ENCODE measurements at places on chromosomes 2 and 18.

DNA sequence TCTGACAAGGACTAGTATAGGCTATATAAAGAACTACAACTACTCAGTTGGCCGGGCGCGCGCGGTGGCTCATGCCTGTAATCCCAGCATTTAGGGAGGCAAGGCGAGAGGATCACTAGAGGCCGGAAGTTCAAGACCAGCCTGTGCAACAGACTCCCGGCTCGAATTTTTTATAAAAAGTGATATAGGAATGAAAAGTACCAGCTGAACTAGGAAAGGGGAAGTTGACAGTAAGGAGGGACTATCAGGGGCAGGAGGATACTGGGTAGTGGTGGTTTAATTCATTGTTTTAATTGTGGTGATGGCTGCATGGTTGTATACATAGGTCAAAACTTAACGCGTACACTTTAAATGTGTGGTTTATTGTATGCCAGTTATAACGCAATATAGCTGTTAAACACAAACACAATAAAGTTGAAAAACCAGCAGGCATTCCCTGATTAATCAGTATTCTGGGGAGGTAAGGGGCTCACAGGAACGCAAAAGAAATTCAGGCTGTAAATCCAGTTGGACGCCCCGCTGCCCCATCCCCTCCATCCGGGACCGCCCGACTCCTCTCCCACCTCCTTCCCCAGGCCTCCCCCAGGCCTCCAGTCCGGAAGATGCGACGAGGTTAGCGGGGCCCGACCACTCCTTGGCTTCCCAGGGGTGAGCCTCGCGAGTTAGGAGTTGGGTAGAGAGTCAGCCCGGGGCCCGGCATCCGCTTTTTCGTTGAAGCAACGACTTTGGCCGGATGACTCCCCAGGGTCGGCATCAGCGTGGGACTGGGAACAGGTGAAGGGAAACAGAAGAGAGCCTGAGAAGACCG, 746 bp upstream of the POLR1B start:
- DNase-seq: peak; percentile 70

GRCh38 chr2:23703037-23703582, 223.8 kb downstream of the ATAD2B start:
- no peak for DNase-seq

GRCh38 chr2:190722061-190722759, 73.3 kb downstream of the NAB1 start:
- DNase-seq: no peak

DNA sequence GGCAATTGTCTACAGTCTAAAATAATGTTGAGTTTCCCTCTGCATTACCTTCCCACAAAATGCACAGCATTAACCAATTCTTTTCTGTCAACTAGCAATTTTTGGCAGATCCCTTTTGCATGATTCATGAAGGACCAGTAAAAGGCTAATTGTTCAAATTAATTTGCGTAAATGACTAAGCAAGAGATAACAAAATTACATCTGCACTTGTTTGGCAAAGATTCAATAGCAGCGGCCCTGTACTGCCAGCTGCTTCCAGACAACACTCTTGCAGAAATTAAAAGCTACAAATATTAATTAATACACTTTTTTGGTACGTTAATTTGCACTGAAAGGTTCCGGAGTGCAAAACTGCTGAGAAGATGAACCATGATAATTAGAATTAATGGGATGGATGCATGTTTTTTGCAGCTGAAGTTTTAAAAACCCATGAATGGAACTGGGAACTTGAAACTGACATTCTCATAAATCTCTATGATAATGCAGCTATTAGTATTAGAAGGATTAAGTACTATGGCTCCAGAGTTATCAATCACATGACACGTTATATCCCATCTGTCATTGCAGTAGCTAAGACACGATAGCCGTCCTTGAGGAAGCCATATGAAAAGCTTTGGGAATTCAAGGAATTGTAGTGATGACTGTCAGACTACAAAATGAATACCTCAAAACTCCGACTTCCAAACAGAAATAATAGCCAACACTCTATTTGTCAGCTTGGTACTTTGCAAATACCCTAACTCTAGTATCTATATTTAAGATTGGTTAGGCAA, 1268.3 kb upstream of the ACVR2A start:
- DNase-seq: no peak

- DNase-seq: no peak
These were observed 176.5 kb downstream of the FAM210A start for GRCh38 chr18:13549880-13550232.

- no peak for DNase-seq
These were observed 4.6 kb upstream of the UGP2 start for GRCh38 chr2:63837036-63837594.

- no peak for DNase-seq
These were observed 180.6 kb upstream of the HDAC4 start for GRCh38 chr2:239581352-239581901.

DNA sequence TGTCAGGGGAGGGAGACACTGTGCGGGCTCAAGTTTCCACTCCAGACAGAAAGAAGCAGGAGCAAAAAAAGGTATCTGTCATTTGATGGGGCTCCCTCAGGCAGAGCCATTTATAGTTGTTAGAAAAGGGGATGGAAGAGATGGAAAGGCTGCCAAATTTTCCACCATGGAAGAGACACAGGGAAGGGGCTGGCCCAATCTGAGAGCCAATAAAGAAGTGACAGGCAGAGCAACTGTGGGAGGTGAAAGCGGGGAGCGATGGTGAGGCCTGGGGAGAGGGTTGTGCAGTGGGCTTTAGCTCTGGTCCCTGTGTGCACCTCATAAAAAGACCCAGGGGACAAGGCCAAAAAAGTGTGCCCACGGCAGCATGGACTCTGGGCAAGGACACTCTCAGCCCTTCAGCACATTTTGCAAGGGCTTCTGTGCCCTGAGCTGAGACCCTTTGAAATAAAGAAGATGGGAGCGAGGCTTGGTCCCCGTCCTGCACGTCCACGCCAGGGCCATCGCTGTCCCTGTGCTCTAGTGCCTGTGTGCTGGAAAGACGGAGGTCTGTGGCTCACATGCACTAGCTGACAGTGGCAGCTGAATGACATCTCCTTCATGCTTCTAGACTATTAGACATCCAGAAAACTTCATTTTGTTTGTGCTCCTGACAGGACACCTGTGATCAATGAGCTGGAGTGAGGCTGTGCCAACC, 456.7 kb upstream of the HS6ST1 start:
- DNase-seq: no peak

GRCh38 chr2:42826231-42826630, 33.8 kb upstream of the HAAO start:
- DNase-seq: no peak

DNA sequence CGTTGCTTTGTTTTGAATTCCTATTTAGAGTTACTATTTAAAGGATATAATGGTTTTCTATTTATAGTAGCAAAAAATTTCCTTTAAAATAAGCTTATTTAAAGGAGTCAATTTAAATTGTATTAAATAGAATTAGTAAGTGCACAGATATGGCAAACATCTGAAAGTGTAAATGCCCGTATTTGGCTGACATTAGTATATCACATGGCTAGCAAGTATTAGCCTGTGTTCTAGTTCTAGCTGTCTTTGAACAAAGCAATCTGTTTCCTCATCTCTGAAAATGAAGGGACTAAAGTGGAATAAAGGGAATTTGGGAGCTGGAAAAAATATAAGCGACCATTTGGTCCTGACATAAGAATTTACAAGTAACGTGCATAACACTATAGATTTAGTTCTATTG, 32.2 kb downstream of the PELI1 start:
- DNase-seq: no peak

DNA sequence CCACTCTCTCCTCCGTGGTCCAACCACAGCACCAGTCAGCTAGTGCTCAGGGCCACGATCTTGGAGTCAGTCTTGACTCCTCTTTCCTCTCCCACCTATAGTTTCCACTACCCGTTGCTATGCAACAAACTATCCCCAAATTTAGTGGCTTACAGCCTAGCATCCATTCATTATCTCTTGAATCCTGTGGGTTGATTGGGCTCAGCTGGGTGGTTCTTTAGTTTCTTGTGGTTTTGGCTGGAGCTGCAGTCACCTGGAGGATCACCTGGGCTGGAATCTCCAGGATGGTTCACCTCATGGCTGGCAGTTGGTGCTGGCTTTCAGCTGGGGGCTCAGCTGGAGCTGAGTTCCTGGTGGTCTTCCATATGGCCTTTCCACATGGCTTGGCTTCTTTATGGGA, 149.9 kb downstream of the ASB1 start:
- no peak for DNase-seq

DNA sequence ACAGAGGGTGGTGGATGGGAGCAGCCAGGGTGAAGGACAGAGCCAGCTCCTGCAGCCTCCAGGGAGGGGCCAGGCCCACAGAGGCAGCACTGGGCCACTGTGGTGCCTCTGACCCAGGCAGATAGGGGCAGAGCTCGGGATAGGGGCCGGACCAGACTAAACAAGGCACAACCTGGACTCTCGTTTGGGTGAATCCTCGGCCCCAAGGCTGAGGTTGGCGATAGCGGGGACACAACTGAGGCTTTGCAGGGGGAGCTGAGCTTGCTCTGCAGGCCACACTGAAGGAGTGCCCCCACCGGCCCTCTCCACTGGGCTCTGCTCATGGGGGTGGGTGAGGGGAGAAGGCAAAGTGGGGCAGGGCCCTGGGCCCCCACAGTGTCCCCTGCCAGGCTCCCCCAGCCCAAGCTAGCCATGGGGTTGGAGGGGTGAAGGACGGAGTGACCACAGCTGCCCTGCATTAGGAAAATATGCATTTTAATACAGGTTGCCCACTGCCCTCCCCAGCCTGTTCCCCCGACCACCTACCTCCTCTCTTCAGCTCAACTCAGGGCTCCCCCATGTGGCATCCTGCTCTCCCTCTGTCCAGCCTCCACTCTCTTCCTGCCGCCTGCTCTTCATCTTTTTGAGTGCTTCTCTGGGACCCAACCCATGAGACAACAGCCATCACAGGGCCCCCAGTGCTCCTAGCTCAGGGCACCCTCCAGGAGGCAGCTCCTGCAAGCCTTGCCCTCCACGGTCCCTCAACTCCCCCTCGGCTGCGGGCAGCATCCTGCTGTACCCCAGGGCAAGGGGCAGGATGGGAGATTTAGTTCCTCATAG, 152.8 kb downstream of the INHBB start:
- no peak for DNase-seq

DNA sequence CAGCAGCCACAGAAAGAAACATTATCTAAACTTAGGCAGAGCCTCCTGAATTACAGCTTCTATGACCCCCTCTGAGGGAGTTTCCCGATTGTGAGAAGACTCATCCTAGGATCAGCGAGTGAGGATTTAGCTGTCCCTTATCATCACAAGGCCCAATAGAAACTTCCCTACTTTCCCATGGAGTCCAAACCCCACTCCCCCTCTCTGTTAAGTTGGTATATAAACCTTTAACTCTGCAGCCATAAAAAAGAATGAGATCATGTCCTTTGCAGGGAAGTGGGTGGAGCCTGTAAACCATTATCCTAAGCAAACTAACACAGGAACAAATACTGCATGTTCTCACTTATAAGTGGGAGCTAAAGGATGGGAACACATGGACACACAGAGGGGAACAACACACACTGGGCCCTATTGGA, 78.8 kb downstream of the MYL12B start:
- DNase-seq: no peak

DNA sequence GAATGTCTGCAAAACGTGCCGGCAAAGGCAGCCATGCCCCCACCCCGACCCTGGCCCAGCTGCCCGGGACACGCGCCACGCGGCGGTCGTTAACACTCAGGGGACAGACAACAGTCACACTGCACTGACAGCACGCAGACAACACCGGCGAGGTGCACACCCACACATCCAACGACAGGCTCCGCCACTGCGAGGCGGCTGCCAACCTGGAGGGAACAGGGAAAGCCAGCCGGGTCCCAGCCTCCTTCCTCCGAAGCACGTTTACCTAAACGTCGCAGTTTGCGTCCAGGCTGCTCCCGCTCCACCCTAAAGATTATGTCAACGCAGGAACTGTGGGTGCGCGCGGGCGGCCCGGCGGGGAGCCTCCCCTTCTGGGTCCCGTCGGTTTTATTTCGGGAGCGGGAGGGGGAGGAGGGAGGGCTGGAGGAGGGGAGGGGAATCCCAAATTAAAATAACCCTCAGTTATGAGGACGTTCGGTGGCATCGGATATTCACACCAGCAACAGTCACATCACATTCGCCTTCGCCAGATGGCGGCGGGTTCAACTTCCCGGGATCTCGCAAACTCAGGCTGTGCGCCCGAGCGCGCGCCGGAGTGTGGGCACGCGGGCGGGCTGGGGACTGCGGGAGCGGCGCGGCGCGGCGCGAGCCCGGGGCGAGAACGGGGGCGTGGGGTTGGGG, 644 bp downstream of the PTGR3 start:
- DNase-seq: peak; percentile 51

GRCh38 chr2:234847364-234847635, 104.5 kb upstream of the SH3BP4 start:
- DNase-seq: no peak

DNA sequence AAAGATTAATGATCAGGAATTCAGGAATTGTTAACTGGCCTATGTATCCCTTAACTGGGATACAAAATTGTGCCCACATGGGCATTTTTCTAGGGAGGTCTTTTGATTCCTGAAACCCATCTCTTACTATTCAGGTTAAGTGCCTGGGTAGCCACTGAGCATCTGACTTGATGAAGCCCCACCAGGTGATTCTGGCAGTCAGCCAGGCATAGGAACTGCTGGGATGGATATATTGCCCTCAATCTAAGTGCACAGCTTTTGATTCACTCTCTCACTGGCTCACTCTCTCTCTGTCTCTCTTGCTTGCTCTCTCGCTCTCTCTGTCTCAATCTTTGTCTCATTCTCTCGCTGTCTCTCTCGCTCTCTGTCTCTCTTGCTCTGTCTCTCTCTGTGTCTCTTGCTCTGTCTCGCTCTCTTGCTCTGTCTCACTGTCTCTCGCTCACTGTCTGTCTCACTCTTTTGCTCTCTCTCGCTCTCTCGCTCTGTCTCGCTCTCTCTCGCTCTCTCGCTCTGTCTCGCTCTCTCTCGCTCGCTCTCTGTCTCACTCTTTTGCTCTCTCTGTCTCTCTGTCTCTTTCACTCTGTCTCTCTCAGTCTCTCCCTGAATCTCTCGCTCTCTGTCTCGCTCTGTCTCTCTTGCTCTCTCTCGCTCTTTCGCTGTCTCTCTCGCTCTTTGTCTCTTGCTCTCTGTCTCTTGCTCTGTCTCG, 22.3 kb downstream of the INPP1 start:
- no peak for DNase-seq

DNA sequence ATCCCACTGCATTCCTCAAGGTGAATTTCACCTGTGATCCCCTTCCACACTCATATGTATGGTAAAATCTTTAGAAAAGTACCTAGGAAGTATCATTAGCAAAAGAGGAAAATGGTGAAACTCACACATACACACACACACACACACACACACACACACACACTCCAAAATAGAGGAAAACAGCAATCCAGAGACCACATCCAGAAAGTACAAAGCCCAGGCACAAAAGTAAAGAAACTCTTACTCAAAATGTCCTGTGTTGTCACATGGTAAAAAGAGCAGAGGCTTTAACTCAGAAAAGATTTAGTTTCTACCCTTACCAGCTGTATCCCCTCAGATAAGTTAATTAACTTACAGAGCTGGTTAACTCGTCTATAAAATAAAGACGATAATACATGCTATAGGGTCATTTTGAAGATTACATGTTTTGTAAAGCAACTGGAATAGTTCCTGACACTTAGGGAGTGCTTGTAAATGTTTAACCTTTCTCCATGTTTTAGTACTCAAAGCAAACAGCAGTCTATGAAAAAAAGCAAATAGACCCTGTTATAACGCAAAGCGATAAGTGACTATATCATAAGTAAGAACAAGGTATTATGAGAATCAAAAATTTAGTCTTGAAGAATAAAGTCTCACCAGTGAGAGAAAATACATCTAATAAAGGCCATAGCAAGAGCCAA, 360.0 kb upstream of the LRATD1 start:
- no peak for DNase-seq
